ENCODE measurements at places on chromosomes 16 and 17. TPM values are rescaled to one million over a fixed set of nuclear protein-coding genes. Genes with fewer than 3 reads are reported as not detected.

GRCh38 chr16:56775162-56775561 lies 45.2 kb downstream of the NUP93 start:
- no peak for DNase-seq
- H3K4me1 ChIP-seq = peaks cover 23% of the 10 kb centered on the region
- no peaks in the 10 kb centered on the region for H3K27me3 ChIP-seq

The CORO1A gene
- 3.2 TPM for total RNA-seq

The CMTM2 gene
- total RNA-seq = not detected

The KRT25 gene
- total RNA-seq = not detected

DNA sequence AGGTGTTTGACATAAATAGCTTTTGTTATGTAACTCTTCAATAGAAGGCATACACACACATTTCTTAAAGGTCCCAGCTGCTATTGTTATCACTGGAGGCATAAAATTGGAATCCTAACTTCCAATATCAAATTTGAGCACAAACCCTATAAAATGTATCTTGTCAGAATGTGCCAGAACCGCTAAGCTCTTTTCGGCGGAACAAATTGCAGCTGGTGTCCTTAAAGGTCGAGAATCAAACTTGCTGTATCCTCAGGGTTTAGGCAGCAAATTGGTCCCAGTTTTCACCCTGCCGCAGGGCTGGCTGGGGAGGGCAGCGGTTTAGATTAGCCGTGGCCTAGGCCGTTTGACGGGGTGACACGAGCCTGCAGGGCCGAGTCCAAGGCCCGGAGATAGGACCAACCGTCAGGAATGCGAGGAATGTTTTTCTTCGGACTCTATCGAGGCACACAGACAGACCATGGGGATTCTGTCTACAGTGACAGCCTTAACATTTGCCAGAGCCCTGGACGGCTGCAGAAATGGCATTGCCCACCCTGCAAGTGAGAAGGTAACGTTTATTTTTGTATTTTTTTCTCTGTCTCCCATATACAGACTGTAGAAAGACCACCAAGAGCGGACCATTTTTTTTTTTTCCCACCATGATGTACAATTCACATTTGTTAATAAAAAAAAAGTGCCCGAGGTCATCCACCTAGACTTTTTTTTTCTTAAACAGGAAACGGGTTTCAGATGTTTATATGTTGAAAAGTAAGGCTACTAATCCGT lies 297.1 kb downstream of the IRF8 start:
- DNase-seq = no peak
- peaks cover 95% of the 10 kb centered on the region for H3K27me3 ChIP-seq
- no peaks in the 10 kb centered on the region for H3K36me3 ChIP-seq

DNA sequence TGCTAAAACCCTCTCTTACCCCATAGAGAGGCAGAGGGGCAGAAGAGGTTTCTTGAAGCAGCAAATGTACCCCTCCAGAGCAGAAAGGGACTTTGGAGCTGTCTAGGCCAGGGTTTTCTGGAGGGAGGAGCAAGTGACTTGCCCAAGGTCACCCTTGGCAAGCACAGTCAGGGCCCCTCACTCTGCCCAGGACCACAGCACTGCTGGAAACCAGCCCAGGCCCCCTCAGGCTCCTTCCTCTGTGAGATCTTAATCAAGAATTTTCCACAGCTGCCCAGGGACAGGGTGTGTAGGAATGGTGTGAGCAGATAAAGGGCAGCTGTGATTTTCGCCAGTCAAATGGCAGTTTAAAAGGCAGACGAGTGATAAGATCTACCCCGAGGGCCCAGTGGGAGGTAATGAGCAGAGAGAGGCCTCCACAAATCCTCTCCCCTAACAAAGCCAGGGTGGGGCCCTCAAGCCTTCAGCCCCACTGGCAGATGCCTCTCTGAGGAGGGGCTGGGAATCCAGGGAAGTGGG lies 3.9 kb upstream of the SLC12A3 start:
- no peak overlapping the region for H3K4me3 ChIP-seq
- no peak overlapping the region for H3K27ac ChIP-seq
- no peaks in the 10 kb centered on the region for H3K27me3 ChIP-seq
- H3K36me3 ChIP-seq = no peaks in the 10 kb centered on the region
- DNase-seq = no peak

DNA sequence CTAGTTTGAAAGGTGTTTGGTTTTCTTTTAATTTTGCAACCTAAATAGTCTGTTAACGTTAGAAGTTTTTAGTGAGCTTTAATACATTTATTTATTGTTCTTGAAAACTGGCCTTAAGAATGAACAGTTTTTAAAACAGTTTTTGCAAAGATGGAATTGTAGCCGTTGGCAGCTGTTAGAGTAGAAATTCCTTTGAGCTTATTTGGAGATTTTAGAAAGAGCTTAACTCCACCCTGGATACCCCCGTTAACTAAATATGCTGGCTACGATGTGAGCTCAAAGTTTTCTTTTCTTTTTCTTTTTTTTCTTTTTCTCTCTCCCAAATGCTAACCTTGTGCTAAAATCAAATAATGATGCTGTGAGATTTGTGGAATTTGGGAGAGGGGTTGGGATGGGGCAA lies 75.2 kb downstream of the COX10 start:
- H3K4me3 ChIP-seq = peak overlapping the region; percentile 34
- H3K27ac ChIP-seq = no peak overlapping the region
- no peaks in the 10 kb centered on the region for H3K36me3 ChIP-seq
- peaks cover 15% of the 10 kb centered on the region for H3K4me1 ChIP-seq
- peak; percentile 13 for DNase-seq

The CBX8 gene
- 2.7 TPM for total RNA-seq

The NACA2 gene
- not detected for total RNA-seq

DNA sequence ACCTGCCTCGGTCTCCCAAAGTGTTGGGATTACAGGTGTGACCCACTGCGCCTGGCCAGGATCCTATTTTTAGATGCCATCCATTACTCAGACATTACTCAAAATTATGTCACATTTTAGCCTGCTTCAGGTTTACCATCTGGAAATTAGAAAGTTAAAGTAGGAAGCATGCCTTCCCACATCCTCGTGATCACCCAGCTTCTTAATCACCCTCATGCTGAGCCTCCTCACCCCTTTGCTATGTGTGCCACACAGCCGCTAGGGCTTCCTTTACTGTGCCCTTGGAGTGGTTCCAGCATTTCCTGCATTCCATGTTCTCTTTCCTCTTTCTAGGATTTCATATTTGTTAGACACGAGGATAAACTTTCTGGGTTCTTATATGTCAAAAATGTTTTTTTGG lies 9.3 kb downstream of the ADORA2B start:
- peak; percentile 95 for DNase-seq
- no peak overlapping the region for H3K27ac ChIP-seq
- no peak overlapping the region for H3K4me3 ChIP-seq
- no peaks in the 10 kb centered on the region for H3K27me3 ChIP-seq

DNA sequence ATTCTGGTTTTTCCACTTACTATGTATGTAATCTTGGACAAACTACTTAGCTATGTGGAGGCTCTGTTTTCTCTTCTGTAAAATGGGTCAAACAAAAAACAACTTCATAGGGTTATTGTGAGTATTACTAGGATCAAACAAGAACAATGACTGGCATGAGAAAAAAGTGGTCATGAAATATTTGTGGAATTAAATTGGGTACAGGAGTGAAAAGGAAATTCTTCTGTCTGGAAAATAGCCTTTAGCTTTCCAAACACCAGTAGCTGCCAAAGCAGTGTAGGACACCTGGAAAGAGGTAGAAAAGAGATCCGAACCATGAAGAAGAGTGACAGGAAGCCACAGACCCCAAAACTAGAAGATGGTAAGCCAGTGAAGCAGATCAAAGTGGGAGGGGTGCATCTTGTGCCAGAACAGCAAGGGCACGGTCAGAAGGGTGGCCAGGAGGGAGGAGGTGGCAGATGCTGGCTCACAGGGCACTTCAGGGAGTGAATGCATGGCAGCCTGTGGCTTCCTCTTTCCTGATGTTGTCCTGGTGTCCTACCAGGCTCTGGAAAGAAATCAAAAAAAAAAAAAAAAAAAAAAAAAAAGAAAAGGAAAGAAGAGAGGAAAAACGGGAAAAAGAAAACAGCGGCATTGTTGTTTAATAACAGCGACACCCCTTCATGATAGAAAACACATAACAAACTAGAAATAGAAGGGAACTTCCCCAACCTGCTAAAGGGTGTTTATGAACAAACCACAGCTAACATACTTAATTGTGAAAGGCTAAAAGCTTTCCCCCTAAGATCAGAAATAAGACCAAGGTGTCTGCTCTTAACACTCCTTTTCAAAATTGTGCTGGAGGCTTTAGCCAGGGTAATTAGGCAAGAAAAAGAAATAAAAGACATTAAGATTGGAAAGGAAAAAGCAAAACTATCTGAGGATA lies 67.9 kb downstream of the PCTP start:
- no peak overlapping the region for H3K27ac ChIP-seq
- H3K27me3 ChIP-seq = no peaks in the 10 kb centered on the region
- H3K4me1 ChIP-seq = no peaks in the 10 kb centered on the region
- no peaks in the 10 kb centered on the region for H3K36me3 ChIP-seq

The MIS12 gene
- total RNA-seq = 20.2 TPM

The HEATR9 gene
- total RNA-seq = not detected

The RAB37 gene
- not detected for total RNA-seq

DNA sequence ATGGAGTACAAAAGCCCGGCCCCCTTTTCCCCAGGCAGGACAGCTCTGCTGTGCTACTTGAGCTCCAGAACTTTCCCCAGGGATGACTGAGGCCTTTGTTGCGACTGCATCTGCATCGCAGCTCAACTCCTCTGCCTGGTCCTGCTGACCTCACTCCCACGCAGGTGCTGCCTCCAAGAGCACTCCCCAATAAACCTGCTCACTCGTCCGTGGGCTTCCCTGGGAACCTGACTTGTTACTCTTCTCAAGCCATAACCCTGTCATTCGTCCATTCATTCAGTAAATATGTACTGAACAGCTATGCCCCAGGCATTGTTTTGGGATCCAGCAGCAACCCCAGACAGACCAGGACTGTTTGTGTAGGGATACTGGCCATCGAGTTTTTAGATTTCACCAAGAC lies 11.6 kb upstream of the RMI2 start:
- H3K27me3 ChIP-seq = no peaks in the 10 kb centered on the region
- no peaks in the 10 kb centered on the region for H3K36me3 ChIP-seq
- peak; percentile 46 for DNase-seq
- no peak overlapping the region for H3K27ac ChIP-seq

DNA sequence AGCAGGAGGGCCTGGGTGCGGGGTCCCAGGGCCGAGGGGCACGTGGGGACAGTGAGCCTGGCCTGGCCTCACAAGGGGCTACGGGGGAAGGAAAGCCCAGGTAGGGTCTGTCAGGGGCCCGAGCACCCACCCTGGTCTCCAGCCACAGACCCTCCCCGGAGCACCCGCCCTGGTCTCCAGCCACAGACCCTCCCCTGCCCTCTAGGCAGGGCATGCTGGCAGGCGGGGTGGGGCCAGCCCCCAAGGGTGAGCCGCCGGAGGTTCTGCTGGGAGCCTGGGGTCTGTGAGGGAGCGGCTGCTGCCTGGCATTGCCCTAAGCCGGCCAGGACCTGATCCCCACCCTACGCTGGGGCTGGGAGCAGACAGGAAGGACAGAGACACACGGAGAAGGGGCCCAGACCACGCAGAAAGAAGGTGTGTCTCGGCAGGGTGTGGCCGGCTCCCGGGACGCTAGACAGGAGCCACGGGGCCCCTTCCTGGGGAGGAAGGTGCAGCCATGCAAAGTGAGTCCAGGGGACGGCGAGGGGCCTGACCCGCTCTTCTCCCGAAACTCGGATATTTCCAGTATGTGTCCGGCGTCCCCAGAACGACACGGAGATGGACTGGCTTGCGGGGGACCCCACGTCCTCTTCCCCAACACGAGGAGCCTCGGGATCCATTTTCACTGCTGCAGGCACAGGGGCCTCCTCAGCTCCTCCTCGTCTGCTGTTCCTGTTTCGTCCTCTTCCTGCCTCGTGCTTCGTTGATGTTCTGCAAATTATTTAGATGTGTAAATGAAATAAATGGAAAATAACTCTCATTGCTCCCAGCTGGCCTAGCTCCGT lies 15.5 kb downstream of the UTS2R start:
- no peak overlapping the region for H3K4me3 ChIP-seq
- H3K36me3 ChIP-seq = no peaks in the 10 kb centered on the region
- peaks cover 12% of the 10 kb centered on the region for H3K27me3 ChIP-seq
- H3K27ac ChIP-seq = no peak overlapping the region

DNA sequence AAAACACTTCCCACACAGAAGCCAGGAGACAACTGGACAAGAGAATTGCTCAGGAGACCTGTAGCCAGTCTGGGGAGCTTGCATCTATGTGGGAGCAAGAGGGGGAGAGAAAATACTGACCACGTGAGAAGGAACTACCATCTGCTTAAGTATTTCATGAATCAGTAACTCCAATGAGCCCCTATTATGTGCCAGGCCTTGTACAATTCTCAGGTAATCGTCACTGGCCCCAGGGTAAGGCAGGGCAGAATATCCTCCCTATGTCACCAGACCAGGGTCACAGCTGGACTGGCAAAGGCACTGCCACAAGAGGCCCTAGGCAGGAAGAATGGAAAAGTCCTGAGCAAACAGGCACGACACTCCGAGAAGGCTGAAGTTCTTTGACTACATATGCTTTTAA lies 25.9 kb downstream of the USP7 start:
- no peaks in the 10 kb centered on the region for H3K36me3 ChIP-seq
- peaks cover 4% of the 10 kb centered on the region for H3K4me1 ChIP-seq
- H3K27ac ChIP-seq = no peak overlapping the region
- H3K4me3 ChIP-seq = no peak overlapping the region

GRCh38 chr17:49473900-49474751 lies 21.0 kb upstream of the NGFR start:
- no peaks in the 10 kb centered on the region for H3K36me3 ChIP-seq
- peaks cover 7% of the 10 kb centered on the region for H3K4me1 ChIP-seq
- no peak overlapping the region for H3K27ac ChIP-seq
- no peak for DNase-seq
- H3K4me3 ChIP-seq = no peak overlapping the region

GRCh38 chr17:28948873-28949184 lies 2.5 kb downstream of the PHF12 start:
- H3K4me3 ChIP-seq = peak overlapping the region; percentile 87
- H3K27ac ChIP-seq = peak overlapping the region; percentile 88
- no peaks in the 10 kb centered on the region for H3K27me3 ChIP-seq
- DNase-seq = no peak

DNA sequence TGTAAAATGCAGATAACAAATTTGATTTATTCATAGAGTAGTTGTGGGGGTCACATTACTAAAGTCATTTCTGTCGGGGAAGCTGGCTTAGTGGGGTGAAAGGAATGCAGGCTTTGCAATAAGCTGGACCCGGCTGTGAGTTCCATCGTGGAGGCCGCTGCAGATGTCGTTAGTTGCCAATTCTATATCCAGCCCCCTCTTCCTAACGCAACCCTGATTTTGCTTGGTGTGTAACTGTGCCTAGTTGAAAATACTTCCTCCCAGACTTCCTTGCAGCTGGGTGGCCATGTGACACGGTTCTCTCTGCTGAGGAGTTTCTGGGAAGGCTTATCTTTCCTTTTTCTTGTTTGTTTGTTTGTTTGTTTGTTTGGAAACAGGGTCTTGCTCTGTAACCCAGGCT lies 4.5 kb downstream of the MFSD6L start:
- no peaks in the 10 kb centered on the region for H3K36me3 ChIP-seq
- H3K27ac ChIP-seq = no peak overlapping the region
- peak; percentile 21 for DNase-seq
- H3K4me1 ChIP-seq = no peaks in the 10 kb centered on the region
- no peak overlapping the region for H3K4me3 ChIP-seq
- peaks cover 11% of the 10 kb centered on the region for H3K27me3 ChIP-seq

The FAM20A gene
- total RNA-seq = 7.5 TPM
